ENCODE measurements at places on chromosomes 1 and 21. TPM values are rescaled to one million over a fixed set of nuclear protein-coding genes. Genes with fewer than 3 reads are reported as not detected.

DNA sequence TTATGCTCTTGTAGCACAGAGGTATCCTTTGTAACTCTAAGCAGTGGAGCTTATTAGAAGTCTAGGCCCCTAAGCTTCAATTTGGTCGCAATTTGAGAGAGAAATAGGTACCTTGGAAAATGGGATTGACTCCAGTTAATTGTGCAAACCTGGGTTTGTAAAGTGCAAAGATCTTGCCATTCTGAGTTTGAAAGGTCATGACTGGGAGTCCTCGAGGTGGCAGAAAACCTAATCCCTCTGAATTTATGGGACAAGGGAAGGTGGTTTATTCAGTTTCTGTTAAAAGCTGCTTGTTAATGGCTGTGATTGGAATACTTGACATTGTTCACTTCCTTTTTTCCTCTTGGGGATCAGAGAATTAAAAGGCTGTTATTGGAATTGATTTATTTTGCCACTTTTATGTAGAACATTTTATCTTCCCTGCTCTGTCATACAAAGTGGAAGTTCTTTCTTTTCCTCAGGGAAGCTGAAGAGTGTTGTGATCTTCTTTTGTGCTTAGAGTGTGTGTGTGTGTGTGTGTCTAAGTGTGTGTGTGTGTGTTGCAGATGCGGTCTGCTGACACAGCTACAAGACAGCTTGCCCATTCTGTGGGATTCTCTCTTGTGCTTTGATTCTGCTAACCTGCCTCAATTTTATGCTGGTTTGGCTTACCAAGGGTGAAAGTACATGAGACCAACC, 144.5 kb downstream of the SPATA46 start:
- DNase-seq = no peak

Gene IFT25
- 23.8 TPM for total RNA-seq

GRCh38 chr21:35091496-35091895, 42.4 kb upstream of the RUNX1 start:
- no peak for DNase-seq

DNA sequence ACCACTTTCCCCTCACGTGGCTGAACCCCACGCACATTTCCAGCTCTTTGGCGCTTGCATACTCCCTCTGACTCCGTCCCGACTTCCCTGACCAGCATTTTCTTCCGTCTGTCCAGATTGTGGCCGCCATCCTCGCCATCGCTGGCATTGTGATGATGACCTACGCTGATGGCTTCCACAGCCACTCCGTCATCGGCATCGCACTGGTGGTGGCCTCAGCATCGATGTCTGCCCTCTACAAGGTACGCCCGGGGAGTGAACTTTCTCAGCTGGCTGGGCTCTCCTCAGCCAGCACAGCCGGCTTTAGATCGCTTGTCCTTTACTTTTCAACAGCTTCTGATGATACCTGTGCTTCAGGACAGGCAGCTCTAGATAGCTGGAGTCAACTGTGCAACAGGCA, 56.8 kb upstream of the COA6 start:
- no peak for DNase-seq

GRCh38 chr1:172883387-172883791, 167.4 kb downstream of the TNFSF18 start:
- peak; percentile 32 for DNase-seq

- DNase-seq = no peak
These were observed 30.1 kb upstream of the DNAJC6 start for GRCh38 chr1:65279070-65279779.
